ACHN (cell line): ENCODE measurements at places on chromosomes 7 and 10.

GRCh38 chr7:39210362-39210761, 232.7 kb downstream of the POU6F2 start:
- DNase-seq, result no peak

- no peak for DNase-seq
Observed at GRCh38 chr10:11096422-11096821, 78.8 kb downstream of the CELF2 start.

- DNase-seq, result no peak
Observed at GRCh38 chr7:28988091-28988490, 30.0 kb upstream of the TRIL start.

DNA sequence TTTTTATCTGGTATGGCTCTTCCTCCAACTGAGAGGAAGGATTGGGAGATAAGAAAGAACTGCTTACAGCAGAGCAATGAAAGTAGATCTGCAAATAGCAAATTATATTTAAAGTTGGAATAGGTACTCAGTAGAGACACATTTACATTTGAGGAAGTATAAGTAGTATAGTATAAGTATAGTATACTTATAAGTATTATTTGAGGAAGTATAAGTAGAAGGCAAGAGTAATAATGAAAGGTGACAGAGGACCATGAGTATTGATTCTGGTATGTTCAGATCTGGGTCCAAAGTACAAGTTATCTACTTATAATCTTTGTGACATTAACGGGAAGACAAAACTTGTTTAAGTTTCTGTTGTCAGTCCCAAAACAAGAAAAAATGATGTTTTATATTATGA, 527.6 kb upstream of the SORCS1 start:
- DNase-seq, result no peak

DNA sequence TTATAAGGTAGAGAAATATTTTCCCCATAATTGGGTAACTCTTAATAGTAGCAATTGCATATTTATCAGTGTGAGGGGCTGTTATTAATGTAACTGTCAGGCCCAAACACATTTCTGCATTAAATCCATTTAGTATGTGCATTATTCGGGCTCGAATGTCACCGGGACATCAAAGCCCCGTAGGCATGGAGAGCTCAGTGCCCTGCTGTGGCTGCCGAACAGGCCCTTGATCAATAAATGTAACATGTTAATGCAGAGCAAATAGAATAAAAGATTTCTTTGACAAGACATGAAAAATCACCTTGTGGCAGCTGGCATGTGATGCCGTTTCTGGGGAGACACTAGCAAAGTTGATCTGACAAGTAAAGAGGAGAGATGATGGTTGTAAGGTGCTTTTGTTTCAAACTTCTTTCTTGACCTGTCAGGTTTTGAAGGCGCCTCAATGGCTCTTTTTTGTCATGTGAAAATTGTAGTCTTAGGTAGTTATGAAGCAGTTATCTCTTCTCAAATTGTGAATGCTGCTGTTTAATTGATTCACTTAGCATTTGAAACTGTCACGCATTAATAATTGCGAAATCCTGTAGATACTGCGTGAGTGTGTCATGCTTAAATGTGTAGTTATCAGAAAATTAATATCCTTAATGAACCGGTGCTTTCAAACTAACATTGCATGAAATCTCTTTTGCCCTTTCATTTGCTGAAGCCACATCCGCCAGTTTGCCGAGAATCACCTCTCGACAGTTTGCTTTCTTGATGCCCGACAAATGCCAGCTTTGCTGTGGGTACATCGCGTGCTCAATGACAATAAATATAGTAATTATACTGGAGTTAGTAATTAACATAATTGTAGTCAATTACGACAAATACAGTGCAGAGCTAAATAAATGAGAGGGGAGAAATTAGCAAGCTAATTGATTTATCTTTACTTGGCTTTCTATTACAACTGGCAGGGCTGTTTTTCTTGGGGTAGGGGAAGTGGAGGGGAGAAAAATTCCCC, 19.5 kb downstream of the LRMDA start:
- no peak for DNase-seq

- DNase-seq, result no peak
Observed at GRCh38 chr10:117621795-117622420, 79.4 kb downstream of the EMX2 start.

DNA sequence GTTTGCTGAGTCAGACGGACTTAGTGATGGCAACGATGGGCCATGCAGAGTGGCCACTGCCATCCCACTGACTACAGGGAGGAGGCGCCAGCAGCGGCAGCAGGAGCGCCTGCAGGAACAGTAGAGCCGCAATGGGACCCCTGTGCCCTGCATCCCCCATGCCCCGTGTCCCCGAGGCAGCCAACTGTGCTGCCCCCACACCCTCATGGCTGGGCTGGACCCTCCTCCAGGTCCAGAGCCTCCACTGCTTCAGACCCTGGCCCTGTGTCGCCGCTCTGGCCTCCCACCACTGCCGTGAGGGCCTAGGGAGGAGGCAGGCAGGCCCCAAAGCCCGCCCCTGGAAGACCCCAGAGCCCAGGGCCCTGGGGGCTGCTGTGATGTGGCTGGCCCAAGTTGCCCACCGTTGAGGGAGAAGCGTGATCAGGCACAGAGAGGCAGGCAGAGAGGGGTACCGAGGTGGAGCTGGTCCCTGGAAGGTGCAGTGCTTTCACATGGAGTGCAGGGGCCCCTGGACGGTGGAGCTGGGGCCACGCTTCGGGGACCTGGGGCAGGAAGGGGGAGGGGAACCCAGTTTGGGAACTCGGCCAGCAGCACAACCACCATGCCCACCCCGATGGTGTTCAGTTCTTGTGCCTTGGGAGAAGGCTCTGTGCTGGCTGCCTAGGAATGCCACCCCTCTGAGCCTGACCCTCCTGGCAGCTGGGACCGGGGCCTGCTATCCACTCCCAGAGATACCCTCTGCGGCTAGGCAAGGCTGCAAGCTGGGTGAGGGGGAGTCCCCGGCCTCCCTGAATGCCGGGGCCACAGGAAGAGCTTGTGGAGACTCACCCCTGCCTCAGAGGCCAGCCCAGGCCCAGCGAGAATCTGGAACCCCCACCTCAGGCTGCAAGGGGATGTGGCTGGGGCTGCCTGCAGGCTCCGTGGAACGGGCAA, 32.6 kb downstream of the DKK1 start:
- no peak for DNase-seq

- no peak for DNase-seq
Observed at GRCh38 chr7:110675383-110676103, 415.4 kb upstream of the LRRN3 start.

- DNase-seq, result peak; percentile 51
Observed at GRCh38 chr7:73701357-73701995, 18.0 kb downstream of the STX1A start.

DNA sequence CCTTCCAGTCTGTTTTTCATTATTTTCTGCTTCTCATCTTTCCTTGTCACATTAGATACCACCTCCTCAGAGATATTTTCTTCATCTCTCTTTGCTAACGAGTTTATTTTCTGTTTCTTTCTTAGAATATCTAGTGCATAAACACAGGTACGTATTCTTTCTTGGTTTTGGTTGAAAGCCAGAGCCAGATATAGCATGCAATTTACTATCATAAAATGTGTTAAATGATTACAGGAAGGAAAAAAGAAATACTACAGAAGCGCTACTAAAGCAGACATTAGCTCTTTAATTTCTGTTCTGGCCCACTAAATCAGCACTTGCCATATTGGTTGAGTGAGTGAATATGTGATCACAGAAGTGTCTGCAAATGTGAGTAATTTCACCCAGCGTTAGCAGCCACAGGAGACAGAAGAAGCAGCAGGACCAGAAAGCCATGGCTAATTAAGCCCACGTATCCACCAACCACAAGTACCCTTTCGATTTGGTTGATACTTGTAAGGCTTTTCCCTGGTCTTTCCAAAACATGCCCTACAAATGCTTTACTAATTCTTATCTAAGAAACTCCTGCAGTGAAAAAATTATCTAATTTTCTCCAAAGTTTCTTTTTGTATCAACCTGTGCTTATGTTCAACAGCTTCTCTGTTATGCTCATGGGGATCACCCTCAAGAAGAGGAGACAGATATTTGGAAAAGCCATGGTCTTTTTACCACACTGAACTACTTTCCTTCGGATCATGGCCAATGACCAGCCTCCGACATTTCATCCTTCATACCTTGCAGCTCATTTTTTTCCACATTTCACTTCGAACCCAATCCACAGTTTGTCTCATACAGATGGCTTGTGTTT, 23.1 kb upstream of the MACC1 start:
- DNase-seq, result no peak

DNA sequence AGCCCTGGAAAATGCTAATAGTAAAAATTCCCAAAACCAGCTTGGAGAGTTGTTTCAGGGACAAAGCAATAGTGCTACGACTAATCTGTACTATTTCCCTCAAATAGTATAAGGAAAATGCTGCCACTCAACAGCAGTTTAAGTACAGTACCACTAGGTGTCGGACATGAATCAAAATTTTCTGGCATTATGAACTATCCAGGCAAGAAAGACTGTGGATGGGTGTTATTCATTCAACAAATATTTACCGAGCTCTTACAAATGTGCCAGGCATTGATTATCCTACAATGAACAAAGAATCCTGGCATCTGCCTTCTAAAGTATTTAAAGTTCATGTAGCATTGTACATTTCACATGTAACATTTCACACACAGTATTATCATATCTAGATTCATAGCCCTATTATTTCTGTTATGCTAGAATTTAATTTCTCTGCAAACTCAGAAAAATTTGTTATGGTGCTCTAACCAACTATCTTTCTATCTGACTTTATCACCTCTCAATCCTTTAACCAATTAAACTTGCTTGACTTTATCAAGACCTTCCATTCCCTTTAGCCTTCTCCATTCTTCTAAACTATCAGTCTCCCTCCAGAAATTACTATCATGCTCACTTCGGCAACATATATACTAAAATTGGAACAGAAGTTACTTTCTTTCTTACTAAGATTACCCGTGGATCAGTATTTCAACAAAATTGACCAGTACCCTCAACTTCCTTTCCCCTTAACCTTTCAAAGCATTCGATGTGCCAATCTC, 80.6 kb downstream of the ARHGAP21 start:
- DNase-seq, result peak; percentile 80

DNA sequence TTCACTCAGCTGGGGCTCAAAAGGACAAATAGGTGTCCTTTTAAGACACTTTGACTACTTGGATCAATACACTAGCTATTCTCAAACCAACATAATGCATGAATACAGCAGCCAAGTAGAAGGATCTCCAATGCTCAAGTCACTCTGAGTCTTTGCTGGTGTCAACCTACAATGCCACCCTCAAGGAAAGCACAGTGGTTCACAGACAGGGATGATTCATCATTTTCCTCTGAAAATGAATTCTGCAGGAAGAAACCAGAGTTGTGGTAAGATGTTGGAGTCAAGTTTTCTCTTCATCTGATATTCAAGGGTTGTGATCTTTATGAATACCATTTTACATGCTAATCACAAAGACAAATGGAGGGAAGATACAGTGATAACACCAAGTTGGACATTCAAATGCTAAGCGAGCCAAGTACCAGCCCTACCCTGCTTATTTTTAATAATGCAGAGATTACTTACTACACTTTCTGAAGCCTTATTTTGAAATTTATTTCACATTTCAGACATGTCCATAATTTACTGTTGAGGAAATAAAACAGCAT, 143.1 kb upstream of the FGFR2 start:
- no peak for DNase-seq

GRCh38 chr10:111129363-111129762, 52.5 kb downstream of the ADRA2A start:
- DNase-seq, result no peak

DNA sequence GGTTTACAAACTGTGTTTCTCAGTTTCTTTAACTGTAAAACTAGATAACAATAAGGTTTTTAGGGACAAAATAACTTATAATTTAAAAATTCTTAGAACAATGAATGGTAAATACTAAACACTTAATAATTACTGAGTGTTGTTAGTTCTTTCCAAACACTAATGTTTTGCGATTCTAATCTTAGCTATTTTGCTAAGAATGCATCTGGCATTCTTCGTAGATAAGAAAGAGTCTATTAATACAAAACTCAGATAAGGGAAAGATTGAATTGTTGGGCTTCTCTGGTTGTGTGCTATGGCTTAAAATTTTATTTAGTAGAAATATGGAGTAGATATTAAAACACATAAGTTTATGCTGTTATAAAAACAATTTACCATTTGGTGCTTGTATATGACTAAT, 45.4 kb downstream of the TMEM229A start:
- no peak for DNase-seq
